COR-L47 (cell line): ENCODE measurements at places on chromosomes 1 and 21.
A peak's percentile ranks its signal among the peaks of the same experiment; 100 is the strongest.

- DNase-seq = peak; percentile 16
Observed at GRCh38 chr1:202112859-202113689, 9.6 kb upstream of the GPR37L1 start.

DNA sequence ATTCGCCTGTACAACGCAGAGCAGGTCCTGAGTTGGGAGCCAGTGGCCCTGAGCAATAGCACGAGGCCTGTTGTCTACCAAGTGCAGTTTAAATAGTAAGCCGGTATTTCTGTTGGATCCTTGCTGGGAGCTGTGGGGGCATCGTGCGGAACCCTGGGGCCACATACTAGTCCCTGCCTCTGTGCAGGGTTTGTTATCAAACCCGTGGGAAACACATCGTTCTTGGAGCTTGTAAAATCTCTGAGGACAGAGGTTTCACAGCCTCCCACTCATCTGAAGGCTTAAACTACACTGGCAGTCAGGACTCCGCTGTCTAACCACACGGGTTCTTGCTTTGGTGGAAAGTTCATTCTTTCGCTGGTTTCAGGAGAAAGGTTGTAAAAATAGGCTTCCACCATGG lies 11.7 kb downstream of the IFNGR2 start:
- no peak for DNase-seq

DNA sequence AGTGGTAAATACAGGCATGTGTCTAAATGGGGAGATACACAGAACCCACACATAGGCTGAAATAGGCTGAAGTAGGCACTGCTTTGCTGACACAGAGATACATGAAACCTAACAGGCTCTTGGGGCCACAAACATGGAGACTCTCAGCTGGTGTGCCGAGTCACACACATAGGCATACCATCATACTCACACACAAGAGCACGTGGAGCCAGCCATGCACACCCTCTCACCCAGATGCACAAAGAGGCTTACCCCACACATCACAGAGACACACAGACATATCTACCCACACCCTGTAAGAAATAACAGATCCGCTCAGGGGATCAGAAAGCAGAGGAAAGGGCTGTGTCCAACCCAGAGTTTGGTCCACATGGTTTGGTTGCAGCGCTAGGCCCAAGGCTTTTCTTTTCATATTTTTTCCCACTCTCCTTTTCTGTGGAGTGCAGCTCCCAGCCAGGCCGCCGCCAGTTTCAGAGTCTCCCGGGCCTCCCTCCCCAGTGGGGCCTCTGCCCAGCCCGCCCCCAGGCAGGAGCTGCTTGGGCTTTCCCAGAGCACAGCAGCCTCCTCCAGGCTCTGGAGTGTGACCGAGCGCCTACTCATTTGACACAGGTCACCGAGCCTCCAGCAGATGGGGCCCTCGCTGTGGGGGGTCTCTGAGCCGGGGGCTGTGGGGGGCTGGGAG lies 3.9 kb upstream of the POU3F1 start:
- DNase-seq = no peak

GRCh38 chr1:234624724-234625117 lies 14.7 kb upstream of the IRF2BP2 start:
- DNase-seq = no peak

DNA sequence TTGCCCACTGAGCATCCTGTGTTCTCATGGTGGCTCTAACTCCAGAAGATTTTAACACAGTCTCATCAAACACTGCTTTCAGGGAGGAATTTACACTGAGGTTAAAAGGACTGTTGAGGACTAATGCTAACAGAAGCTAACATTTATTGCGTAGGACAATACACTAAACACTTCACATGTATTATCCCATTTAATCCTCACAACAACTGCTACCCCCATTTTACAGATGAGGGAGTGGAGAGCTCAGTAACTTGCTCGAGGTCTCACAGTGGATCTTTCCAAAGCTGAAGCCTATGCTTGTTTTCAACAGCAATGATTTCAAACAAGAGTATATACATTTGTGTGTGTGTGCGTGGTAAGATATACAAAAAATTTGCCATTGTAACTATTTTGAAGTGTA lies 13.9 kb downstream of the ATF3 start:
- no peak for DNase-seq

GRCh38 chr1:147167365-147167764 lies 4.9 kb downstream of the PRKAB2 start:
- no peak for DNase-seq

GRCh38 chr21:29190923-29191331 lies 60.5 kb downstream of the MAP3K7CL start:
- no peak for DNase-seq

DNA sequence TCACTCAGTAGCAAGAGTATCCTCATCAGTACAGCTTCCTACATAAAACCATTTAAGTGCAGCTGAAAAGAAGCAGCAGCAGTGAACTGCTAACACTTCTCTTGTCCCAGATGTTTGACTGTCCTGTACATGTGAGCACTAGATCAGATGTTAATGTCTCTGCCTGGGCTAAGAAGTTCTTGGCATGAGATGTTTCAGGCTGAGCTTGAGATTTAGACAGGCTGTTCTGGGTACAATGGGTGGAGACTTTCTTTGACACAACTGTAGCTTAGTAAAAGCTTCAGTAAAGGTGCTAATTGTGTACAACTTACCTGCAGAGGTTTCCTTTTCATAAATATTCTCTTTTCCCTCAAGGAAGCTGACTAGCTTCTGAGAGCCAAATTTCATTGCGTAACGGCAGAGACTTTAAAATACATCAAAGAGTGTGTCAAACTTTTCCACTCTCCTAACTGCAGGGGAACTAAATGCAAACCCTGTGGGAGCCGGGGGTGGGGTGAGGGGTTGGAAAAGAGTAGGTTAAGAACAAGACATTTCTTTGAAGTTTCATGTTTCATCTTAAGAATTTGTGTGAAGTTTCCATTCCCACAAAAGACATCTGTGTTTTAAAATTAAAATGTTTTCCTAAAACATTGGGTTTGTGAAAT lies 82.1 kb upstream of the CCDC190 start:
- DNase-seq = no peak

DNA sequence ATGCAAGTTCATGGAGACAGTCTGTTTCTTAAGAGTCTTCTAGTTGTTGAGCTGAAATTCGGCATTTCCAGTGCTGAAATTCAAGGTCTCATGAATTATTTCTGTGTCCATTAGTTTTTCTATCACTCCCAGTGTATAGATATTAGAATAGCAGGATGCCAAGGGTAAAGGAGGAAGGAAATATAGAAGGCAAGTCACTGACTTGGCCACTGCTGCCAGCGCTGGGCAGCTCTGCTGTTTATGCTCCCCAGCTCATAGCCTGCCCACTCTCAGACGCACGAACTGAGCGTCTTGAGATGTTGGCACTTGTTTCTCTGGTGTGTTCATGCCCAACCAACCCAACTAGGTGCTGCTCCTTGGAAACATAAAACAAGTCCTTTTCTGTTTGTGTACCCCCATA lies 110.1 kb downstream of the SLC45A1 start:
- DNase-seq = no peak

DNA sequence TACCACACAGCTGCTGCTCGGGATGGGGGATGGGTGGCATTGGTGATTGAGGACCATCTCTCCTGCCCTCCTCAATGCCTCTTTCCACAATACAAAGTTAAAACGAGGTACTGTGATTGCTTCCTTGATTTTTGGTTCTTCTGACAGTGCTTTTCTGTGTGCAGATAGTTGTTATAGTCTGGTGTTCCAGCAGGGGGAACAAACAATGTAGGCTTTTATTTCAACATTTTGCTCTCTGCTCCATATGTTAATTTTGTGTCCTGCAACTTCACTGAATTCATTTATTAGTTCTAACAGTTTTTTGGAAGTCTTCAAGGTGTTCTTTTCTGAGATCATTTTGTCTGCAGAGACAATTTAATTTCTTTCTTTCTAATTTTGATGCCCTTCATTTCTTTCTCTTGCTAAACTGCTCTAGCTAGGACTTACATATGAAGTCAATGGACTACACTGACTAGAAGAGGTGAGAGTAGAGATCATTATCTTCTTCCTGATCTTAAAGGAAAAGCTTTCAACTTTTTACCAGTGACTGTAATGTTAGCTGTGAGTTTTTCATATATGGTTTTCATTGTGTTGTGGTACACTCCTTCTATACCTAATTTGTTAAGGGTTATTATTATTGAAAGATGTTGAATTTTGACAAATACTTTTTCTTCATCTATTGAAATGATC lies 45.4 kb downstream of the TNFSF18 start:
- no peak for DNase-seq

GRCh38 chr21:34335316-34335715 lies 28.5 kb upstream of the KCNE2 start:
- DNase-seq = peak; percentile 96

GRCh38 chr1:192668409-192668983 lies 32.5 kb downstream of the RGS13 start:
- no peak for DNase-seq

GRCh38 chr1:9700340-9700739 lies 48.8 kb downstream of the PIK3CD start:
- DNase-seq = no peak

- DNase-seq = no peak
Observed at GRCh38 chr1:96634883-96635282, 86.7 kb upstream of the PTBP2 start.

- no peak for DNase-seq
Observed at GRCh38 chr1:63772201-63772600, 1.6 kb upstream of the ROR1 start.

DNA sequence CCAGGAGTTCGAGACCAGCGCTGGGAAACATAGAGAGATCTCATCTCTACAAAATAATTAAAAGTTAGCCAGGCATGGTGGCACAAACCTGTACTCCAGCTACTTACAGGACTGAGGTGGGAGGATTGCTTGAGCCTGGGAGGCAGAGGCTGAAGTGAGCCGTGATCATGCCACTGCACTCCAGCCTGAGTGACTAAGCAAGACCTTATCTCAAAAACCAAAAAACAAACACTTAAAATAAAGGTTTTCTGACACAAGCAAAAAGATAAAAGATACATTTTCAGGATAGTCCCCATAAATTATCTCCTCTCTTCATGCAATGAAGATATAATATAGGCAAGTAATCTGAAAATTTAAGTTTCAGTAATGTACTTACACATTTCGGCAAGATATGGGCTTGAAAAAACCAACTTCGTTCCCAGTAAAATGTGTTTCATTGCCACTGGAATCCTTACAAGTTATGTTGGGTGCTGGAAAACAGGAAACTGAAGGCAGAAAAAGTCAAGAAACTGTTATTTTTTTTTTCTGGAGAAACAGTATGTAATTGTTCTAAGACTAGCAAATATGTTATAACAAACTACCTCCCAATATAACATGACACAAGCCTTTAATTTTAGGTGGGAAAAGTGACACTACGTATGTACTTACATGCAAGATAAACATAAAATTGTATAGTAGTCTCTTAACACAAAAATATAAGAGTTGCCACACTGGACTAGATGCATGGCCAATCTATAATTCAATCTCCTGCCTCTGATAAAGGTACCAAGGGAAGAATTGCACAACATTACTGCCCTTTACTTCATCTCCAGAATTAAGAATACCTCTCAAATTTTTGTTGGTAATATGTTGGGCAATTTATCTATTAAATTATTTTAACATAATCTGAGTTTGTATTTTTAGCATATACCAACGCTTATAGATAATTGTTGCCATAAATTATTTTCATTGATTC lies 15.7 kb downstream of the TM2D1 start:
- no peak for DNase-seq

DNA sequence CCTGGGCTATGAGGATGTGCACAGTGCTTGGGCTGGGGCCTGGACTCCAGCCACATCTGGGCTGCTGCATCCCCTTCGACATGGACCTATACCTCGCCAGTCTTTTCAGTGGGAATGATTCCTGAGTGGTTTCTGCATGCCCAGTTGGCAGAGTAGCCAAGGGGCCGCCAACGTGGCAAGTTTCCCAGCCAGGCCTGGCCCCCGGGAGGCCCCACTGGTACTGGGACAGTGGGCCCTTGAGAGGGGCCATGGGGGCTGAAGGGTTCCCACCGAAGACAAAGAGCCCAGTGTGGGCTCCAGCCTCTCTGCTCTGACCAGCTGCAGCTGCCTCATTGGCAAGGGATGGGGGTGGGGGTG lies 15.4 kb downstream of the RAP1GAP start:
- no peak for DNase-seq

- DNase-seq = no peak
Observed at GRCh38 chr1:223650465-223650864, 15.0 kb downstream of the CAPN8 start.

DNA sequence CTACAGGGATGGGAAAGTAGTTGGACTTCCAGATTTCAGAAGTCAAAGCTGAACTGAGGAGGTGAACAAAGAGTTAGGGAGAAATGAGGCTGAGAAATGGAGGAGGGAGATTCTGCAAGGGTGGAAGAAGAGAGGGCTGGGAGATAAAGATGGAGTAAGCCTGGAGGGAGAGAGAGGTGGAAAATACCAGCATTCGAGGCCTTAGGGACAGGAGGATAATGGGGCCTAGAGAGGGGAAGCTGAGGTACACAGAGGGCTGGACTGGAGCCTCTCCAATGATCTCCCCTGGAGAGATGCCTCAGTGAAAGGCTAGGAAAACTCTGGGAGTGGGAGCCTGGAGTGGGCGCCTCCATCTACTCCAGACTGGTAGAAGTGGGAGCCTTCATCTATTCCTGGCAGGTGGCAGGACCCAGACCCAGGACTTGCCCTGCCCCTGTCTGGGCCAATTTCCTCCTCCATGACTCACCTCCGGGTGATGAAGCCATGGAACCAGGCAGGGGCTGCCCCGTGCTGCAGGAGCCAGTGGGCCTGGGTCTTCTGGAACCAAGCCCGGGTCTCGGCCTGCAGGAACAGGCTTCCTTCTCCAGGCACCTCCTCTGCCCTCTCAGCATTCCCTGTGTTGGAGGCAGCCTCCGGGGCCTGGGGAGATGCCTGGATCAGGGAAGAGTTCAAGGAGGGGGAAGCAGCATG lies 1.9 kb downstream of the SH2D2A start:
- no peak for DNase-seq

DNA sequence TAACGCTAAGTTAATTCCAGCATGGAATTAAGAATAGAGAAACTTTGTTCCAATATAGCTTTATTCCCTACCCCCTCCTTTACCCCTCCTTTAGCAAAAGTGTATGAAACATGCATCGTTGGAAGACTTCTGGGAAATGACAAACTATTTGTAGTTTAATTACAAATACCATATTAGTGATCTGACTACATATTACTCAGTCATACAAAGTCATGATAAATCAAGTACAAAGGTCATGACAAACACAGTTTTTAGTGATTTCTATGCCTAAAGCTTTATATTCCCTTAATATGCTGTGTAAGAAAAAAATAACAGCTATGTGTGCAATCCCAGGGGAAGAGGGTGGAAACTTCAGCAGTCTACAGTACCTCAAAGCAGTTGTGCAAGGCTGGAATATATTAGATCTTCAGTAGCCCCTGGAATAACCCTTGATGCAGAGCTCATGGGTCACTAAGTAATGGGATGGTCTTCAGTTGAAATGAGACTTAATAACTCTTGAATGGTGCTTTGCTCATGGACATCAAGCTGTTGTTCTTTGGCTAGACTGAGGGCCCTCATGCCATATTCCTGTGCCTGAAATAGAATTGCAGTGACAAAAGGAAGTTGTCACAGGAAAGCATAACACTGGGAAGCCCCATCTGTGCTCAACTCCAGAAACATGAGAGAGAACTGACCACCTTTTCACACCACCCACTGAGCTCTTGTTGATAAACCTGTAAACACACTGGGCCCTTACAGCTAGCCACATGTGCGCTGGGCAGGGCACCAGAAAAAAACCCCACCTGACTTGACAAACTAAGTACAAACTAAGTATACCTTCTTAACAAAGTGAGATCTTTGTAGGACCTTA lies 25.3 kb downstream of the ZMYND12 start:
- no peak for DNase-seq

- no peak for DNase-seq
Observed at GRCh38 chr1:27074175-27074780, 61.6 kb upstream of the TENT5B start.
